Tracheal epithelial cell (primary cell): ENCODE measurements at places on chromosomes 2 and 18. TPM values are rescaled to one million over a fixed set of nuclear protein-coding genes. Genes with fewer than 3 reads are reported as not detected.

ANKRD30BL gene
- under 0.01 TPM in 1 of 2 replicates, not detected in the other for total RNA-seq

SNORC gene
- 0.24 and 1.3 TPM in 2 replicates for total RNA-seq

GRP gene
- not detected in 2 replicates for total RNA-seq

CPO gene
- not detected in 2 replicates for total RNA-seq

FBLN7 gene
- 0.96 TPM in 1 of 2 replicates, not detected in the other for total RNA-seq

MRO gene
- not detected in 2 replicates for total RNA-seq

CAPN14 gene
- total RNA-seq: 2.2 and 6.8 TPM in 2 replicates

CFAP65 gene
- under 0.01 TPM in 1 of 2 replicates, not detected in the other for total RNA-seq

IL18R1 gene
- total RNA-seq: 4.3 and 5.1 TPM in 2 replicates

MALL gene
- 41.7 and 67.1 TPM in 2 replicates for total RNA-seq

FRZB gene
- under 0.01 TPM in 1 of 2 replicates, not detected in the other for total RNA-seq

TXNDC2 gene
- total RNA-seq: not detected in 2 replicates
